ENCODE measurements at places on chromosomes 13 and 19.

- H3K4me1 ChIP-seq = peaks cover 33% of the 10 kb centered on the region
- no peak overlapping the region for H3K4me3 ChIP-seq
- H3K36me3 ChIP-seq = no peaks in the 10 kb centered on the region
- peaks cover 15% of the 10 kb centered on the region for H3K27me3 ChIP-seq
Observed at GRCh38 chr19:28878862-28879566, 333.9 kb downstream of the UQCRFS1 start.

DNA sequence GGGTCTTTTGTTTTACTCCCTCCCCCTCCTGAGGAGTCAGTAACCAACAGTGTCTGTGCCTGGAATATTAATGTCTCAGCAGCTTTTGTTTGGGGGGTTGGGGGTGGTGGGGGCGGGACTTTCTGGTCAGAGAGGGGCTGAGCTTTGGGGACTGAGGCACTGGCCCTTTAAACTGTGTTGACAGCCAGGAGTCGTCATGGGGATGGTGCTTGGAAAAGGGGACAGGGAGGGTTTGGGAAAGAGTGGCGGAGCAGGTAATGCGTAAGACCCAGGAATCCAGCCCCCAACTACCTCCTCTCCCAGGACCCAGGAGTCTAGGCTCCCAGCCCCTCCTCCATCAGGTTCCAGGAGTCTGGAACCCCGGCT lies 5.2 kb downstream of the CADM4 start:
- H3K27ac ChIP-seq = no peak overlapping the region
- H3K4me1 ChIP-seq = peaks cover 17% of the 10 kb centered on the region
- DNase-seq = no peak
- no peaks in the 10 kb centered on the region for H3K36me3 ChIP-seq

DNA sequence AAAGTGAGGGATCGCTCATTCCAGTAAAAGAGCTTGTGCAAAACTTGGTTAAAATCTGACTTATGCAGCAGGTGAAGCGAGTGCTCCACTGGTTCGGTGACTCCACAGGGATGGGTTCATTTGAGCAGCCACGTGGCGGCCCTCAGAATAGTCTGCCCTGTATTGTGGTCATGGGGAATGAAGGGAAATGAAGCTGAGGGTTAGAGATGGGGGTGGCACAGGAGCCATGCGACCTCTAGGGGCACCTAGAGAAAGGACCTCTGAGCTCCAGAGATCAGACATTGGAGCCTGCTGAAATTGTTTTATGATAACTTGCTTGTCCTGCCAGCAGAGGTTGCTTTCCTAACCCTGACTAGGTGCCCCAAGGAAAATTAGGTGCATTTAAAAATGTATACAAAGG lies 26.6 kb downstream of the CBY2 start:
- no peaks in the 10 kb centered on the region for H3K36me3 ChIP-seq
- H3K27ac ChIP-seq = no peak overlapping the region
- no peak for DNase-seq
- peaks cover 5% of the 10 kb centered on the region for H3K4me1 ChIP-seq
- H3K4me3 ChIP-seq = no peak overlapping the region

- no peak for DNase-seq
- no peak overlapping the region for H3K4me3 ChIP-seq
- H3K27ac ChIP-seq = no peak overlapping the region
Observed at GRCh38 chr13:58056426-58056825, 424.9 kb downstream of the PCDH17 start.

DNA sequence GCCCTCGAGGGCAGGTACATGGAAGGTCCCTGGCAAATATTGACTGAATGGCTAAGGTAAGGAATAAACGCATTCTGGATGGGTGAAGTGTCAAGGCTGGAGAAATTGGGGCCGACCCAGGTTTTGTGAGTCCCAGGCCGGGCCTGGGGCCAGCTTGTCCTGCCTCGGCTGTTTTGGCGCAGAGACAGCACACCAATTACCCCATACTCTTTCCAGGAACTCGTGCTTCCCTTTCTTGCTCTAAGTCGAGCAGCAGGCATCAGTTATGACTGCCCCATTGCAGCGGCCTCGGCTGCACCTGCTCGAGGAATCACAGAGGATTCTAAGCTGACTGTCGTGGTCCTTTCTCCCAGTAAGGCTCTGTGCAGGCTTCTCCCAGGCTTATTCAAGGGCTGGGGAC lies 67.1 kb downstream of the ZNF536 start:
- no peak for DNase-seq
- H3K27me3 ChIP-seq = peaks cover 7% of the 10 kb centered on the region
- H3K36me3 ChIP-seq = no peaks in the 10 kb centered on the region
- peaks cover 5% of the 10 kb centered on the region for H3K4me1 ChIP-seq
- no peak overlapping the region for H3K27ac ChIP-seq

- H3K36me3 ChIP-seq = peaks cover 50% of the 10 kb centered on the region
- H3K27ac ChIP-seq = no peak overlapping the region
- no peak for DNase-seq
Observed at GRCh38 chr13:47991859-47992258, 9.2 kb downstream of the SUCLA2 start.

- H3K4me3 ChIP-seq = no peak overlapping the region
- no peaks in the 10 kb centered on the region for H3K4me1 ChIP-seq
- no peaks in the 10 kb centered on the region for H3K27me3 ChIP-seq
- H3K27ac ChIP-seq = no peak overlapping the region
- DNase-seq = no peak
Observed at GRCh38 chr13:110485604-110486003, 75.9 kb downstream of the RAB20 start.

- H3K27ac ChIP-seq = no peak overlapping the region
- no peak for DNase-seq
- H3K27me3 ChIP-seq = no peaks in the 10 kb centered on the region
- no peaks in the 10 kb centered on the region for H3K36me3 ChIP-seq
- H3K4me3 ChIP-seq = no peak overlapping the region
Observed at GRCh38 chr13:77375560-77376108, 48.7 kb upstream of the MYCBP2 start.

DNA sequence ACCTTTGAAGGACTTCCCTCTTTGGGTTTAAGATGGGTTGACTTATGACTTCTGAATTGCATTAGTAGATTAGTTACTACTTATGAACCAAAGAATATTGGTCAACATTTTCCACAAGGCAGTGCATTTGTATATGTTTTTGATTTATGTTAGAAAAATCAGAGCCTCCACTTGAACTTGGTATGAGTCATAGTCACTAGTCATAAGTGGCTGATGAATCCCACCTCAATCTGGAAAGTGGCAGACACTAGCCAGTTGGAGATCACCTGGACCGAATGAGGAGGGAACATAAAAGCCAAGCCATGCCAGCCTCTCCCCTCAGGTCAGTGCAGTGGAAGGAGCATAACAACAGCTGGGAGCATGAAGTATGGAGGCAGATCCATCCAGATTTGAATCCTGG lies 39.3 kb upstream of the SPART start:
- DNase-seq = no peak
- no peaks in the 10 kb centered on the region for H3K36me3 ChIP-seq
- H3K27ac ChIP-seq = no peak overlapping the region
- no peak overlapping the region for H3K4me3 ChIP-seq
- no peaks in the 10 kb centered on the region for H3K4me1 ChIP-seq

- H3K36me3 ChIP-seq = no peaks in the 10 kb centered on the region
- H3K4me1 ChIP-seq = peaks cover 4% of the 10 kb centered on the region
- peaks cover 93% of the 10 kb centered on the region for H3K27me3 ChIP-seq
Observed at GRCh38 chr19:10428996-10429381, 8.7 kb downstream of the PDE4A start.

GRCh38 chr19:39197808-39198207 lies 1.0 kb downstream of the NCCRP1 start:
- H3K27ac ChIP-seq = no peak overlapping the region
- H3K4me1 ChIP-seq = peaks cover 22% of the 10 kb centered on the region
- no peak for DNase-seq
- H3K27me3 ChIP-seq = peaks cover 53% of the 10 kb centered on the region

GRCh38 chr13:109110159-109110558 lies 480.7 kb downstream of the MYO16 start:
- no peaks in the 10 kb centered on the region for H3K4me1 ChIP-seq
- DNase-seq = no peak
- peaks cover 5% of the 10 kb centered on the region for H3K27me3 ChIP-seq
- H3K36me3 ChIP-seq = no peaks in the 10 kb centered on the region

DNA sequence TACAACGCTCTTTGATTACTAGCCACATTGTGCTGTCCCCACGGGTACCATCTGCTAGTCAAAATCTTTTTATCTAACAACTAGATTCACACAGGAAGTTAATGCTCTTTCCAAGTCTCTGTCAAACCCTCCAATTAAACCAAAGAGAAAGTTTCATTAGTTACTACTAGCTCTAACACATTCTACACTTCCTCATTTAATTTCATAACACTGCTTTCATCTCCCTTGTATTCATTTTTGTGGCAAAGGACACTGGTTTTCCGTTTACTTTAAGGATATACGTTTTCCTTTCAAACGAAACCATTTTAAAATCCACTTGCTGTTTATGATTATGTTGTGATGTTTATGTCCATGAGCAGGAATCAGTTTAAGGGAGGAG lies 5.3 kb downstream of the DYRK1B start:
- no peak overlapping the region for H3K4me3 ChIP-seq
- no peaks in the 10 kb centered on the region for H3K27me3 ChIP-seq
- H3K36me3 ChIP-seq = peaks cover 29% of the 10 kb centered on the region
- no peak overlapping the region for H3K27ac ChIP-seq
- H3K4me1 ChIP-seq = peaks cover 18% of the 10 kb centered on the region
- DNase-seq = no peak

DNA sequence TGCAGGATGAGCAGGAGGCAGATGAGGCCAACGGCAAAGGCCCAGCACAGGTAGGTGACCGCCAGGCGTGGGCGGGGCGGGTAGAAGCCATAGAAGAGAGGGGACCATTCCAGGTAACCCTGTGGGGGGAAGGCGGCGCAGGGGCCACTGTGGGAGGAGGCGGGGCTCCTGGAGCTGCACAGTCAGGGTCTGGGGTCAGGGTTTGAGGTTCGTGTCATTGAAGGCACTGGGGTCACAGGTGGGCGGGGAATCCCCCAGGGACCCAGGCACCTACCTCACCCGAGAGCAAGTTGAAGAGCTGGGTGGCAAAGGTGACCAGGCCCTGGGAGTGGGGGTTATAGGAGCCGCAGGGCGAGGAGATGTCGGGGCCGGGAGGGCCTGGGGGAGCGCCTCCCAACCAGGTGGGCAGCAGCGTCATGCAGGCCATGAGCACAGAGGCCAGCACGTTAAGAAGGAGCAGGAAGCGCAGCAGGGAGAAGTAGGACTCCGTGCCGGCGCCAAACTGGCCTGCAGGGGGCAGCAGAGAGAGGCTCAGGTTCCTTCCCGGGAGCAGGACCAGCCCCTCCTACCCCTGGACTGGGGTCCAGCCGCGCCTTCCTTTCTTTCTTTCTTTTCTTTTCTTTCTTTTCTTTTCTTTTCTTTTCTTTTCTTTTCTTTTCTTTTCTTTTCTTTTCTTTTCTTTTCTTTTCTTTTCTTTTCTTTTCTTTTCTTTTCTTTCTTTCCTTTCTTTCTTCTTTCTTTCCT lies 4.6 kb downstream of the TMC4 start:
- DNase-seq = peak; percentile 94
- peaks cover 3% of the 10 kb centered on the region for H3K36me3 ChIP-seq
- peaks cover 10% of the 10 kb centered on the region for H3K4me1 ChIP-seq
- no peaks in the 10 kb centered on the region for H3K27me3 ChIP-seq

DNA sequence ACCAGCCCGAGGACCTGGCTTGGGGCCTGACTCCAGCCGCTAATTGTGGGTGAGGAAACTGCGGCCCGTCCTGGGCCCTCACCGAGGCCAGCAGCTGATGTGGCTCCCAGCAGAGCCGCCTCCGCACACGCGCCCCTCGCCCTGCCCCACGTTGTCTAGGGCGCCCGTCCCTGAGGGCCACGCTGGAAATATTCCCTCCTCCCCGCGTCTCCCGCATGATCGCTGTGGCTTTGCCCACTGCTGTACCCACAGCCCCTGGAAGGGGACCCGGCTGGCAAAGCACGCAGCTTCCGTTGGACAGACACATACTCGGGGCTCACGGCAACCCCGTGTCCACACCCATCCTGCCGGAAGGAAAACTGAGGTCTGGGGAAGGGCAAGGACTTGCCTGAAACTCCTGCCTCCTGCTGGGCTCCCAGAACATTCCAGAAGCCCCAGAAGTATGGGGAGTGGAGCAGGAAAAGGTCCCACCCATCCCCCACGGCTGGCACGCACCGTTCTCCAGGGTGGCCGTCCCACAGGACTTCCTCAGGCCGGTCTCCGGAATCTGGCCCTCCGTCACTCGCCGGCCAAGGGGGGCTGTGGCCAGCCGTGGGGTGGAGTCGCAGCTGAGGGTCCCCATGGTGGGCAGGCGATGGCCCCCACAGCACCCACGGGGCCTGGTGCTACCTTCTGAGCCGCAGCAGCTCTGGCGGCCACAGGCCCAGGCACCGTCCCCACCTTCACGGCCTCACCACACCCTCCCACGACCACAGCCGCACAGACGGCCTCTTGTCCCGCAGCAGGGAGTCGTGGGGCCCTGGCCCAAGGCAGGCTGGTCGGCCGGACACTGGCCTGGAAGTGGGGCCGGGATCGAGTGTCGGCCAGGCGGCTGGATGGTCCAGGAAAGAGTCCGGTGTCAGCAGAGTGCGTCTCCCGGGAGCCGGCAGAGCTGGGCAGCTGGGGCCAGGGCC lies 13.6 kb upstream of the SHC2 start:
- H3K4me3 ChIP-seq = no peak overlapping the region
- H3K27me3 ChIP-seq = no peaks in the 10 kb centered on the region
- no peaks in the 10 kb centered on the region for H3K36me3 ChIP-seq
- DNase-seq = no peak

DNA sequence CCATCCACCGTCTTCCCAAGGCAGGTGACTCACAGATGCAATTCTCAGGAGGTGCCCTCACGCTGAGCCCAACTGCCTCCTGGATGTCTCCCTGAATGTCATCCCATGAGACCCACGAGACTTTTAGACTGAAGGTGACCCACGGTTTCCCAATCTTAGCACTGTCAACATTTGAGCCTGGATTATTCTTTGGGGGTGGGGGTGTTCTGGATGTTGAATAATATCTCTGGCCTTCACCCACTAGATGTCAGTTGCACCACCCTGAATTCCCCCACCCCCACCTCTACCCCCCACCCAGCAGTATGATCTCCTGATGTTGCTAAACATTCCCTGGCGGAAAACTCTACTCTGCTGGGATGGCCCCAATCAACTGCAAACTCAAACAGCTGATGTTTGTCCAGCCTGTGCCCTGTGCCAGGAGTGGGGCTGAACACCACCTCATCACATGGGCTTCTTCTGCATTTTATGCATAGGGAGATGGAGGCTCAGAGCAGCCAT lies 2.2 kb upstream of the CYP4F22 start:
- no peak overlapping the region for H3K4me3 ChIP-seq
- H3K4me1 ChIP-seq = no peaks in the 10 kb centered on the region
- no peaks in the 10 kb centered on the region for H3K27me3 ChIP-seq
- no peak for DNase-seq

- peaks cover 28% of the 10 kb centered on the region for H3K4me1 ChIP-seq
- no peaks in the 10 kb centered on the region for H3K27me3 ChIP-seq
- H3K36me3 ChIP-seq = peaks cover 11% of the 10 kb centered on the region
- peak overlapping the region; percentile 99 for H3K4me3 ChIP-seq
- no peak for DNase-seq
Observed at GRCh38 chr13:95678967-95679366, 2.0 kb downstream of the DNAJC3 start.

- H3K27me3 ChIP-seq = peaks cover 12% of the 10 kb centered on the region
- no peak overlapping the region for H3K27ac ChIP-seq
- no peak for DNase-seq
- H3K36me3 ChIP-seq = no peaks in the 10 kb centered on the region
Observed at GRCh38 chr13:28464861-28465460, 30.0 kb downstream of the FLT1 start.

Data from type B pancreatic cell (in vitro differentiated cells).